Omental fat pad (tissue), 4 donors: ENCODE measurements at places on chromosomes 4 and X. TPM values are rescaled to one million over a fixed set of nuclear protein-coding genes. Genes with fewer than 3 reads are reported as not detected.

UGT2B11 gene
- not detected for total RNA-seq

PAGE4 gene
- total RNA-seq: not detected

HSD17B10 gene
- 92.0 TPM for total RNA-seq

MTMR8 gene
- total RNA-seq: 0.36 TPM

AGTR2 gene
- not detected for total RNA-seq

PAGE5 gene
- not detected for total RNA-seq

PRSS12 gene
- total RNA-seq: 0.24 TPM

KCNIP4 gene
- not detected for total RNA-seq

THAP9 gene
- total RNA-seq: 3.0 TPM

FDCSP gene
- not detected for total RNA-seq

PPARGC1A gene
- total RNA-seq: 5.7 TPM

CT83 gene
- not detected for total RNA-seq
